ENCODE measurements at places on chromosomes 5 and 9.
A peak's percentile ranks its signal among the peaks of the same experiment; 100 is the strongest.

DNA sequence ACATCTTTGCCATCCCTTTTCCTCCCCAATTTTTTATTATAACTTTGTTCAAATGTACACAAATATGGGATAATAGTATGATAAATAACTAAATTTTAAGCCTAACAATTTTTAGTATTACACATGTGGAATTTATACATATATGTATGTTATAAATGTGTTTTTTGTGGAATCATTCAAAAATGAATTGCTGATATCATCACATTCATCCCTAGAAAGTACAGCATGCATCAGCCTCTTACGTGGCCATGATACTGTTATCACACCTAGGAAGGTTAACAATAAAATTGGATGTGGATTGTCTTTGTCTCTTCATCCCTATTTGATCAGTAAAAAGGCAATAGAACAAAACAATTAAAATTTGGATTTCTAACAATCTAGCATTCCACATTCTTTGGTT is 73.7 kb upstream of the DAP start:
- DNase-seq = no peak

- DNase-seq = no peak
Observed at GRCh38 chr9:135821116-135821515, 86.2 kb downstream of the CAMSAP1 start.

DNA sequence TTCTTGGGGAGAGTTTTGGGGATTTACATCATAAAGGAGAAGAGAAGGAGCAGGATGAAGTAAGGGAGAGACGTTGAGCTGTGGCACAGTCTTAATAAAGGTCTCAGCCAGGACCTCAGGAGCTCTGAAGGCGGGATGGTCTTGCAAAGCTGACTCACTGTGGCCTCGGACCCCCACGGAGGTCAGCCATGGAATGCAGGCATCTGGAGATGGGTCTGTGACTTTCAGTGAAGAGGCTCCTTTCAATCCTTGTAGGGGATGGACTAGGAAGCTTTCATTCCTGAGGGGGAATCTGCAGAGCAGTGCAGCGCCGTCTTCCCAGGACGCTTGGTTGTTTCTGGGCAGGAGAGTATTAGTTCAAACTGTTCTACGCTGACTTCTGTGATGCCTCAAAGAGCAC is 65.7 kb upstream of the BASP1 start:
- DNase-seq = no peak

- DNase-seq = peak; percentile 98
Observed at GRCh38 chr9:114677418-114677817, 4.6 kb downstream of the TEX48 start.

DNA sequence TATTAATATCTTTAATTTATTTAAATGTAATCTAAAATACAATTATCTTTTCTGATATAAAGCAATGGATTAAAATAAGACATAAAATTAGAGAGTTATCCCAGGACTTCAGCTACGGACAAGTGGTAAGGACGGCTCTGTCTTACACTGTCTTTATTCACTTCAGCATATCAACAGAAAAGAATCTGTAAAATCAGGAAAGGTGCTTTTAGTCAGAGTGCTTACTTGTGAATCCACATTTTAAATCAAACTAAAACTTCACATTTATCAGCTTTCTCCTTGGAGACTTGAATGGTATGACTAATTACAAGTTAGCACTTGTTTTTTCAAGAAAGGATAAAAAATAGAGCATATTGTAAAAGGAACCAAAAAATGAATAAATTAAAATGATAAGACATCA is 39.3 kb downstream of the ST8SIA4 start:
- no peak for DNase-seq

Data from HCEC 1CT (cell line).